ENCODE measurements at places on chromosomes 6 and 20. TPM values are rescaled to one million over a fixed set of nuclear protein-coding genes. Genes with fewer than 3 reads are reported as not detected.

DNA sequence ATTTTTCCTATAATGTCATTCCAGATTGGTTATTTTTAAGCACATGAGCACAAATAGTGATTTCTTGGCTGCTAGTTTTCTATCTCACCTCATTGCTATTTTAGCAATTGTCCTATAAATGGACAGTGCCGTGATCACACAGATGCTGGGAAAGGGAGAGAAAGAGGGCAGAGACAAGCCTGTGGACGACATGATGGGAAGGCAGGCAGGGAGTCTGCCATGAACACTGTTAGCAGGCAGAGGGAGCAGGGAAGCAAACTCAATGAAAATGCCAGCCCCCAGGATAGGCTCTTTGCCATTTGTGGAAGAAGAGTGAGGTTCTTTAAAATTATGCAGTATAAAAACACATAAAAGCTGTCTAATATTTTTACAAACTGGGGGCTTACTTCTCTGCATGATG, 96.8 kb downstream of the ADTRP start:
- DNase-seq, result no peak

- no peak for DNase-seq
Observed at GRCh38 chr6:169897601-169898358, 146.4 kb downstream of the ERMARD start.

GRCh38 chr6:167815296-167815980, 11.3 kb upstream of the AFDN start:
- DNase-seq, result no peak

SAMHD1 gene
- 16.4 TPM for total RNA-seq

DNA sequence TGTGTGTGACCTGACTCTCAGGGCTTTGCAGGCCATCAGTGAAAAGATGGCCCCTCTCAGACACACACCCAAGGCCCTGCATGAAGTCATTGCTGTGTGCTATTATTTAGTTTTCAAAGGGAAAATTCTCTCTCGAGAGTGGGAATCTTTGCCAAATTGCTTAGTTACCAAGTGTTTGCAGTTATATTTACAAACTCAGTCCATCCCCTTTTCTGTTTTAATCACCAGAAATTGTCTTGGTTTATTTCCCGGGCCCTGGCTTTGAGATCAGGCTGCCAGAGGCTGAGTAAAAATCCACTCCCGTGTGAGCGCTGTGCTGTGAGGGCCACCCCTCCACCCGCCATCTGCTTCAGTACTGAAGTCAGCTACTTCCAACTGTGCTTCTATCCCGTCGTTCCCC, 163.1 kb downstream of the SOD2 start:
- no peak for DNase-seq

RNF8 gene
- 18.7 TPM for total RNA-seq

GRCh38 chr20:43731927-43732326, 5.1 kb upstream of the GTSF1L start:
- DNase-seq, result no peak

- no peak for DNase-seq
Observed at GRCh38 chr6:1584996-1585668, 24.6 kb upstream of the FOXC1 start.

MAS1 gene
- not detected for total RNA-seq

- no peak for DNase-seq
Observed at GRCh38 chr6:41411961-41412360, 76.6 kb downstream of the NCR2 start.

DNA sequence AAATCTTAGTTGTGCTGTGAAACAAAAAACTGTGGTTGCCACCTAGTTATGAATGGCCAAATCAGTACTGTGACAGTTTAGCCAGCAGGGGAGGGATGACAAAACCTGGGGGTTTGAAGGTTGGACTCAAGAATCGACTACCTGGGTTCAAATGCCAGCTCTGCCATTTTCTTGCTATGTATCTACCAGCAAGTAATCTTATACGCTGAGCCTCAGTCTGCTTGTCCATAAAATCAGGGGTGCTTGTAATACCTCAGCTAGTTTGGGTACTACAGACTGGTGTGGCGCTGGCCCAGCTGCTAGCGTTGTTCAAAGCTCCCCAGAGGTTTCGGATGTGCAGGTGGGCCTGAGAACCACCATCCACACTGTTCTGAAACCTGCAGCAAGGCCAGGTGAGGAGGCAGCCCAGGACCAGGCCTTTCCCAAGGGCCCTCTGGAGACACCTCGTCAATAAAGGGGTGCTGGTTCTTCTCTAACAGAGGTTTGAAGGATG, 40.4 kb downstream of the TRAM2 start:
- no peak for DNase-seq

DNA sequence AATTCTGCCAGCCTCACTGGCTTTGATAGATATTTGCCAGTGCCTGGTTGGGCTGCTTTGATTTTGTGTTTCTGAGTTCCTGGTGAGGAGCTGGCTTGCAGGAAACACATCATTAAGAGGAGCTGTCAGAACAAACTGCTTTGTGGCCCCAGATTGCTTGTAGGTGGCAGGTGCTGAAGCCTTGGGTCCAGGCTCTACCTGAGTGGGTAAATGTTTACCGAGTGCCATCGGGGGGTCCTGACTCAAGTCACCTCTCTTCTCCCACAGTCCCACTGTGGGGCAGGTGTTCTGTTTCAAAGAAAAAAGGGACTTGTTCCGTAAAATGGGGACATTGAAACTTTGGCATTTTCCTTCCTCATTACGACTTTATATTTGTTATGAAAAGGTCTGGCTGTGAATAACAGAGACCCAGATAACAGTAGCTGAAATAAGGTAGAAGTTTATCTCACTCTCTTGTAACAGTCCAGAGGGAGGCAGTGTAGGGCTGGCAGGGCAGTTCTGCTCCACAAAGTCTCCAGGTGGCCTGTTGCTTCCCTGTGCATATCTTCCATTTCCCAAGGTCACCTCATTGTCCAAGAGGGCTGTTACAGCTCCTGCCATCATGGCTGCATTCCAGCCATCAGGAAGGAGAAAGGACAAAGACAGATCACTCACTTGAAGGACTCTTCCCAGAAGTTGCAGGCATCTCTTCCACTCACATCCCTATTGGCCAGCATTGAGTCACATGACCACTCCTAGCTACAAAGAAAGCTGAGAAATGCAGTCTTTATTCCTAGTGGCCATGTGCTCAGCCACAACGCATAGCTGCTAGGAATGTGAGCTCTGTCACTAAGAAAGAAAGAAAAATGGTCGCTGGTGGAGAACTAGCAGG, 149.9 kb upstream of the KCNG1 start:
- DNase-seq, result no peak

DNA sequence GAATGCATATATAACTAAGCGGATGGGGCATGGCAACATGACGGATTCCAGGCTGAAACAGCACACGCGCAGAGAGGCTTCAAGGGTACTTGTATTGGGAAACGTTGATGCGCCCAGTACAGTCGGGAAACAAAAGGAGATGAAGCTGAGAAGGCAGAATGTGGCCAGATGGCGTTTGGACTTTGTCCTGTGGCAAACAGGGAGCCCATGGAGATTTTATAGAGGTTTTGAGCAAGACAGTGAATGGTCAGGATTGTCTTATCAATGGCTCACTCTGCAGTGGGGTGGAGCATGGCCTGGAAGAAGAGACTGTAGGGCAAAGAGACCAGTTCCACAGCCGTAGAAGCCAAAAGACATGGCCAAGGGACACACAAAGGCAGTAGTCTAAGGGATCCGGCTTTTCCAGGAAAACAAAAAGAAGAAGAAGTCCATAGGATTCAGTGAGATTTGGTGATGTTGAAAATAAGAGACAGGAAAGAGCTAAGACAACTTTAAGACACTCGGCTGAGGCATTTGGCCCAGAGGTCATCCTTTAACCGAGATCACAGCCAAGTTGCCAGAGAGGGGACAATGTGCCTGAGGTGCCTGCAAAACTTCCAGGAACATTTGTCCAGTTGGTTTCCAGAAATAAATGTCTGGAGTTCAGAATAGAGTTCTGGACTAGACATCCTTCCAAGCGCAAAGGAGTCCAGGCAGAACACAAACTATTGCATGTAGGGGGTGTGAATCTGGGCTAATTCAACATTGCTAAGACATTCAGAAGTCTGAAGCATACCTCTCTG, 123.0 kb upstream of the RREB1 start:
- no peak for DNase-seq

GRCh38 chr6:5379647-5380242, 118.4 kb downstream of the FARS2 start:
- DNase-seq, result no peak
